Spleen (tissue), 13 donors: ENCODE measurements at places on chromosomes 4 and X.

DNA sequence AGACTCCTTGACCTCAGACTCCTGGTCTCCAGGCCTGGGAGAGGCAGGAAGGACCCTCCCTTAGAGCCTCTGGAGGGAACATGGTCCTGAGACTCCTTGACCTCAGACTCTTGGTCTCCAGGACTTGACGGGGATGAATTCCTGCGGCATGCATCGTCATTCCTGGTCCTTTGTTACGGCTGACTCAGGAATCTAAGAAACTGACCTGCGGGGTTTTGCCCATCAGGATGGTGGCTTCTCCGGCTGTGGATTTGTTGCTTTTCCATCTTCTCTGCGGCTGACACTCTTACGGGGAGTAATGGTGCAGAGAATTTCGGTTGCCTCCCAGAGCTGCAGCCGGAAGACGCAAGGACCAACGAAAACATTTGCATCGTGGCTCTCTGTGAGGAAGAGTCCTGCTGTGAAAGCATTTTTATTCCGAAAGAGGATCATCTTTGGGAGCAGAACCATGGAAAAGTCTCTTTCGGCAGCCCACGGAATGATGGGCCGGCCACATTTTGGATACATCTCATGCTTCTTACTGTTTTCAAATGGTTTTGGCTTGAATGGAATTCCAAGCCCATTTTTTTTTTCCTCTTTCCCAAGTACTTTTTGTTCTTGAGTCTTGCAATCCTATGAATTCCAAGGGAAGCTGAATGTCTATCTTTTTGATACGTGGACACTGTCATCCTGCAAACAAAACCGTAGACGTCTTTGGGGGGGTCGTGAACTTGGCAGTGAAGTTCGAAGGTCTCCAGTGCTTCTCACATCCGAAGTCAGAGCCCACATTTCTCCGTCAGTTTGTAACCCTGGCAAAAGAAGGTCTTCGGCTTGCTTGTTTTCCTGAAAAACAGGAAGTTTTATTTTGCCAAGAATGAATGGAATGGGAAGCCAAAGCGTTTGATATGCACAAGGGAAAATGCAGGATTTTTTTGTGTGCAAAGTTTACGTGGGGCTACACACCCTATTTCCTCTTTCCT is 36.5 kb downstream of the SHOX start:
- DNase-seq = no peak

GRCh38 chr4:159048166-159048886 is 54.6 kb upstream of the RAPGEF2 start:
- DNase-seq = no peak

- DNase-seq = no peak
Observed at GRCh38 chrX:152821145-152821765, 9.3 kb downstream of the CETN2 start.

- DNase-seq = no peak
Observed at GRCh38 chr4:189773909-189774308, 166.8 kb upstream of the FRG1 start.

GRCh38 chr4:61723492-61723891 is 523.4 kb downstream of the ADGRL3 start:
- DNase-seq = no peak

GRCh38 chr4:124722071-124722470 is 9.5 kb upstream of the ANKRD50 start:
- DNase-seq = no peak

- DNase-seq = no peak
Observed at GRCh38 chr4:121221201-121221600, 57.1 kb upstream of the TNIP3 start.

DNA sequence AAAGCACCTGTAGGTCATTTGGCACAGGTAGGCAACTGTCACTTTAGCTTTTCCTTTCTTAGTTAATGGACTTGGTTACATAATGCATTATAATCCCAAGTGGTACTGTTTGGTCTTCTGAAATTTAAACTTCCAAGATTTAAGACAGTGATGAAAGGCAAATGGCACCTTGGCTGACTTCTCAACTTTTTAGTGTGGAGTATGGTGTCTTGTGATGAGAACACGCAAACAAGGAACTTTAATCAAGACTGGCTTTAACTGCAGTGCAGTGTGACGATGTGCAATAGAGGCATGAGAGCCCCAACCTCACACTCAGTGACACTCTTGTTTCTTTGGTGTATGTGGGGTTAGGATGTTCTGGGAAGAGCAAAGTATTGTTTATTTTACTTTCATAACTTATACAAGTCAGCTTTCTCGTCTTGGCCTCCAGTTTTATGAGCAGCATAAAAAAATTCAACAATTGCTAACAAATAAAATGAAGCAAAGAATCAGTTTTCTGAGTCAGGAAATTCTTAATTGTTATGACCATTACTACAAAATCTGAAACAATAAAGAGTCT is 171.9 kb downstream of the MAD2L1 start:
- DNase-seq = no peak

DNA sequence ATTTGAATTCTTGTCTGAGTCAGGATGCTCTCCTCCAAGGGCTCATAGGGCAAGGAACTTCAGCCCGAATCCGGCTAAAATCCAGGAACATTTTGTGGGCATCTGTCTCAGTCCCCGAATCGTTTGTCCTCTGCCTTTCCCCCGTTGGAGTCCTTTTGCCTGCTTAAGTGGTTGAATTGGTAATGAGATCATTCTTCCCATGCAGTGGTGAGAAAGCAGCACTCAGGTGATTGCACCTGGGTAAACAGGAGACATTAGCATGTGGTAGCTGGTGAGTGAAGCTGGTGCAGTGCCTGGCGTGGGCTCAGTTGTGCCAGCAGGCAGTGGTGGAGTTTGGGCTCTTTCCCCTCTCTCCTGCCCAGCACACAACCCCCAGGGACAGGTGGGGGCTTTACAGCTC is 61.9 kb upstream of the MTM1 start:
- DNase-seq = no peak

- DNase-seq = peak; percentile 86
Observed at GRCh38 chr4:56757261-56757746, 64.2 kb downstream of the SPINK2 start.

- no peak for DNase-seq
Observed at GRCh38 chrX:108070891-108071290, 20.5 kb downstream of the PSMD10 start.

DNA sequence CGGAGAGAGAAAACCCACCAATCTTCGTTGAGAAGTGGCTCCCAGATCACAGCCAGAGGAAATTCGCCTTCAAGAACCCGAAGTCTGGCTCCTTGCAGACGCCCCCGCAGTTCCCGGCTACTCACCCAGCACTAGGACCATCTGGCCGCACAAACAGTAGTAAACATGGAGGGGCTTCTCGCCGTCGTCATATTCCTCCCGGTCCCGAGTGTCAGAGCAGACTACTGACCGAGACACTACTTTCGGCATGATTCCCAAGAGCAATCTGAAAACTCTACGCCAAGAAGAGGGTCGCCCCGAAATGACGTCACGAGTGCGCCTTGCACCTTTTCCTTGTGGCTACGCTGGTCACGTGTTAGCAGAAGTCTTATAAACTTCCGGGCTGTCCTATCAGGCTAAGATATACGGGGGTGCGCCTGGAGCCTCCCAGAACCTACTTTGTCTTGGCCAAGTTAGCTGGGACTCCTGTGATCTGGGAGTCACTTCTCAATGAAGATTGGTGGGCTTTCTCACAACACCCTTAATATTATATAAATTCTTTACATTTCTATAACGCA is at the start of gene STEEP1:
TSS of gene STEEP1 (minus strand) at position 303 of the 557 bp plus-strand sequence. CDS start at position 249, 54 bp downstream.
- DNase-seq = peak; percentile 94

DNA sequence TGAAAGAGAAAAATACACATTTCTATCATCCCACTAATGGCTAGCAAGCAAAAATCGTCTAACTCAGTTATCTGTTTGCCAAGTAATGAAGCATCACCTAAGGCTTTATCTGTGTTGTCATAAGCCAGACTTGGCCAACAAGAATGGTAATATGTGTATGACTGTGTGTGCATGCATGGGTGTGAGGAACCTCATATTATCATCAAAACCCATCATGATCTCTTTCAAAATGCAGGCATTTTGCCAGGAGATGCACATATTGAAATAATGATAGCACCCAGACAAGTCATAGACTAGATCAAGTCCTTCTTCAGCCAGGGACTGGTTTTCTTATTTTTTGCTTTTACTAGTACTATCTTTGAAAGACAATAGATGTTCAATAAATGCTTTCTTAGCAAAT is 172.5 kb upstream of the FMR1 start:
- no peak for DNase-seq

- DNase-seq = no peak
Observed at GRCh38 chr4:26145212-26145611, 175.6 kb upstream of the RBPJ start.

GRCh38 chr4:75653845-75654503 is 19.2 kb downstream of the G3BP2 start:
- DNase-seq = no peak

DNA sequence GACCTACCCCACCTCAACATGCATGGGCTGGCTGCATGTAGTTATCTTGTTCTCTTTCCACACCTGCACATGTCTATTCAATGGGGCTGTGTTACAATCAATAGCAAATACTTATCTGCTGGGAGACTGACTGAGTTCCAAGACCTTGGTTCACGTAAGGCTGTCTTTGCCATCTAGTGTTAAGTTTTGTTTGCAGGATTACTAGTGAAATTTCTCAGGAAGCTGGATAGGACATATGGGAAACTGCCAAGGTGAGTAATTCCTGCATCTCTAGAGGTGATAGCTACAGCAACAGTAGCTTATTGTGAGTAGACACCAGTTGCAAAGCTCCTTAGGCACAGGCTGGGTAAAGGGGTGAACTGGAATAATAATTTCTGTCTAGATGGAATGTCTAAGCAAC is 177.5 kb downstream of the ENOX2 start:
- DNase-seq = no peak

DNA sequence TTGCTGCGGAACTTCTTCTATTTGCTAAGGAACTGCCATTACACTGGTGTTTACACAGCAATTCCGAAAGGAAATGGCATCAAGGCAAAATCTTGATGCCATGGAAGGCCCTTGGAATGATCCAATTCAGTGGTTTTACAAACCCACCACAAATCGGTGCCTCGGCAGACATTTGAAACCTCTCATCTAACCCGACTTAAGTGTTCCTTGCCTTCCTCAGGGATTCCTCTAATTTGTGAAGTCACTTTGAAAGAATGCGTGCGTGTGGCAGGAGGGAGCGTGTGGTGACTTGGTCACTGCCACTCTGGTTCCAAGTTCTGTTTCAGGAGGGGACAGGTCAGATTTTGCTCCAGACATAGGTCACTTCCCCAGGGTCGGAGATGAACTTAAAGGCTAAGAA is 4.8 kb downstream of the NOP14 start:
- no peak for DNase-seq

DNA sequence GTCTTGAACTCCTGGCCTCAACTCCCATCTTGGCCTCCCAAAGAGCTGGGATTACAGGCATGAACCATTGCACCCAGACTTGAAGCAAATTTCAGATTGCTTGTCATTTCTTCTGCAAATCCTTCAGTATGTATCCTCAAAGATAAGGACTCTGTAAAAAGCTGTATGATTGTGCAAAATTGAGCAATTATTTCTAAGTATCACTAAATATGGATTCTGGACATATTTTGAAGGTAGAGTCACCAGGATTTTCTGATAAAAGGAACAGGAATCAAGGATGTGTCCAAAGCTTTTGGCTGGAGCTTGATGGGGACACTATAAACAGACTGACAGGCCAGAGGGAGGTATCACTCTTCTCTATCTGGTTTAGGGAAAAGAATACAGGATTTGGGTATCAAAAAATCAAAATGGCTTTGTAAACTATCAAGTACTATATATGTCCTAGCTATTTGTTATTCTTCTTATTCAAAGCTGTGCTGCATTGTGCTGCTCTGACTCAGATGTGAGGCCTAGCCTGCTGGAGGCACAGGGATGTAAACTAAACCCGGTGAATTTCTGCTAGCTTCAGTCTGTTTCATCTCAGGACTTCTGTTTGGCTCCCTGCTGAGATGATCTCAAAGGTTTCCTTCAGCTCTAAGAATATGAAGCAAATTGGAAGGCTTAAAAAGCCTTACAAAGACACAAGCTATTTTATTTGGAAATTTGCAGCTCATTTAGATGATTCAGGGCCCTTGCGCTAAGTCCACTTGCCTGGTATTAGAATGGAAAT is 8.3 kb downstream of the RPS4X start:
- DNase-seq = no peak

DNA sequence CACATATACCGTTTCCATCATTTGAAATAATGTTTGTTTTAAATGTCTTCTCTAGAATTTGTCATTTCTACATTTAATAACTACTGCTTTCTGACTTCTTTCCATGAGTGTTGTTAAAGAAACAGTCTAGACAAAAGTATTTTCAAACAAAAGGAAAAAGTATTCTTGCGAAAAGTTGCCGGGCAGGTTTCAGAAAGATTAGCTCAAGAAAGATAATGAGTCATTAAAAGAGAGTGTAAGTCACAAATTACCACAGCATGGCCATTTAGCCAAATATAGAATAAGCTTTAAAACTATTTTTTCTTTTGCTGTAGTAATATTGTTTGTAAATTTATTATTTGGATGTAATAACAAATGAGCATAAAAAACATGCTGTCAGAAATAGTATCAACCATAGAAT is 493.0 kb downstream of the TLL1 start:
- no peak for DNase-seq

GRCh38 chr4:68673143-68673542 is 2.7 kb upstream of the UGT2B15 start:
- DNase-seq = no peak

DNA sequence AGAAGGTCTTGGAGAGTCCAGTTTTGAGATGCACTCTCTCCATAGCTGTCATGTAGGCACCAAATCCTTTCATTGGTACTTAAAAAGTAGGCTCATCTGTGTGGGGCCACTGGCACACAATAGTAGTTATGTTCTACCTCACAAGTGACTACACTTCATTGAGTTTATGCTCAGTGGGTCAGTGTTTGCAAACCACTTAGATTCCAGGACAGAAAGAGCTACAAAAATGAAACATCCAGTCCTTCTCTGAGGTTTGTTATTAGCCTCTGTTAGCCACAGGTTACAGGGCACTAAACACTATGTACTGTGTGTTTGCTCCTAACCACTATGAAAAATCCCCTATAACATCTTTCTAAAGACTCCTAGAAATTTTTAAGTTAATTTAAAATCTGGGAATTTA is 13.8 kb downstream of the RAB28 start:
- DNase-seq = no peak

DNA sequence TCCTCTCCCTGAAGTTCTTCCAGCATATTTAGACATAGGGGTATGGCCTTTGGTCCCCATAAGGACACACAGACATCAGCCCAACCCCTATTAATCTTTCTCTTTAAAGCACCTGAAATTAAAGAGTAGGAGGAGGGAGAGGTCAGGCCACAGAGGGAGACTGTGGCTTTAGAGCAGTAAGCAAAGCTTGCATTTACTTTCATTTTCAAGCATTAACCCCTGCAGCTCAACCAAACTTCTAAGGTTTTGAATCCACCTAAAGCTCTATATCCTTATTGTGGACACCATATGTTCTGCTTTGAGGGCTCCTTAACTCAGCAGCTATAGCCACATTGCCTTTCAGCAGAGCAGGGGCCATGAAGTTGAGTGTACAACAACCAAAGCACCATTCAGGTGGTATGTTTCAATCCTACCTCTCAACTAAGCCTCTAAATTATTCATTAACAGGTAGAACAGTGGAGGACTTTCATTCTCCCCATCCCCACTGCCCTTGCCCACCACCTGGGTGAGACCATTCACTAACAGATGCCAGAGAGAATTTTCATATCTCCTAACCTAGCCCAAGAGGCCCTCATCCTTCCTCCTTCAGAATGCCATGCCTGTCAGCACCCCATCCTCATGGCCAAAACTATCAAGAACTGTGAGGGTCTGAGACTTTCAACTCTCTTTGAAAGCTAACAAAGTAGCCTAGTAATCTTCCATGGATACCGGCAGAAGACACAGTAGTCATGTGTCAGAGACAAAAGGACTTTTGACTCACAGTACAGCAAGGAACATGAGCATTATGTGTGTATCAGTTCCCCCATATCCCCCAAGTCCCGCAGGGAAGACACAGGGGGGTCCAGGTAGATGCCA is 20.8 kb downstream of the LIN54 start:
- no peak for DNase-seq
